ENCODE measurements at places on chromosomes 6 and 20.

DNA sequence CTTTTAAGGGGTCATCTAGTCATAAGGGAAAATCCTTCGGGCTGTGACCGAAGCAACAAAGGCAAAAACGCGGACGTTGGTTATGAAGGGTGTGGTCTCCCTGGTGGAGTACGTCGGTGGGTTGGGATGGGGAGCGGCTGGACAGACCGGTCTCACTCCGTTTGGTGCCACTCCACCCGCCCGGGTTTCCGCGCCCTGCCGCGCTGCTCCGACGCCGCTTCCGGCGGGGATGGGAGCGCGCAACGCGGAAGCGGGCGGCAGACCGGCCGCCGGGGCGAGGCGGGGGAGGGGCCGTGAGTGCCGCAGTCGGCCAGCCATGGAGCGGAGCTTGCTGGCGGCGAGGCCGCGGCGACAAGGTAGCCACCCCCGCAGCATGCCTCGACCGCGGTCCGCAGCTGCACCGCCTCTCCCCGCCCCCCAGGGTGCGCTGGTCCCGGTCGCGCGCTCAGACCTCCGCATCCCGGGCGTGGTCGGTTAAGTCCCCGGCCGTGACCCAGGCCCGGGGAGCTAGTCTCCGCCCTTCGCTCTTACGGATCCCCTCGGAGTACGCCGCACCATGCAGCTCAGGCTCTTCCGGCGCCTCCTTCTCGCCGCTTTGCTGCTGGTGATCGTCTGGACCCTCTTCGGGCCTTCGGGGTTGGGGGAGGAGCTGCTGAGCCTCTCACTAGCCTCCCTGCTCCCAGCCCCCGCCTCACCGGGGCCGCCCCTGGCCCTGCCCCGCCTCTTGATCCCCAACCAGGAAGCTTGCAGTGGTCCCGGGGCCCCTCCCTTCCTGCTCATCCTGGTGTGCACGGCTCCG is at the start of gene B3GALT4:
B3GALT4 (plus strand) TSS at position 260 of the 799 bp plus-strand sequence; CDS start at position 557, 297 bp downstream.
- peak; percentile 62 for DNase-seq

GRCh38 chr20:57450931-57451330 is 59.7 kb downstream of the RBM38 start:
- DNase-seq = no peak

DNA sequence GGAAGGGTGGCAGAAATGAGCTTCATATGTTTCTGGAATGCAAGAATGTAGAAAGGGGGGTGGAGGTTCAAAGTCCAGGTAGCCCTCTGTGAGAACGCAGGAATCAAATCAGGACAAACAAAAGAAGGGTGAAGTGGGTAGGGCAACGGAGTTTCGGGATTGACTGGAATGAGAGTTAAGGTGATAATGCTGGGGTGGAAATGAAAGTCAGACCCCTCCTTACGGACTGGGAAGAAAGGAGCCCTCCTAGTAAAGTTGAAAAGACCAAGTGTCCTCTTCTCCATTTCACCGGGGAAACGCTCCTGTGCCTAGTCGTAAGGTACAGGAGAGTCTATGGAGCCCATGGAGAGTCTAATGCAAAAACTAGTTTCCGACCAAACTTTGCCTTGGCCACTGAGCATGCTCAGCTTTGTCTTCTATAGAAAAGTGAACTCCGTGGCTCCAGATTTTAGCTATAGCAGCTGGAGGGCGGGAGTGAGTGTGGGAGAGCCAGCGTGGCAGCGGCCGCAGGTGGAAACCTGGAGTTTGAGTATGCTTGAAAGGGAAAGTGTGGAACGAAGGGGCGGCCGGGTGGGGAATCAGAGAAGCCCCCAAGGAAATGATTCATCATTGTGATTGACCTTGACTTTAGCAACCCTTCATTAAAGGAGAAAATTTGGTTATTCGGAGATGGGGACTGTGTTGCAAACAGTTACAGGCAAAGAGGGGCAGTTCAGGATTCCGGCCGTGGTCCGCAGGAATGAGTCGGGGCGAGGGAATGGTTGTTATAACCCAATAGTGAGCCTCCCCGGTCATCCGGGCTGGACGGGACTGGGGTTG is 1.3 kb upstream of the LRRC1 start:
- DNase-seq = no peak

DNA sequence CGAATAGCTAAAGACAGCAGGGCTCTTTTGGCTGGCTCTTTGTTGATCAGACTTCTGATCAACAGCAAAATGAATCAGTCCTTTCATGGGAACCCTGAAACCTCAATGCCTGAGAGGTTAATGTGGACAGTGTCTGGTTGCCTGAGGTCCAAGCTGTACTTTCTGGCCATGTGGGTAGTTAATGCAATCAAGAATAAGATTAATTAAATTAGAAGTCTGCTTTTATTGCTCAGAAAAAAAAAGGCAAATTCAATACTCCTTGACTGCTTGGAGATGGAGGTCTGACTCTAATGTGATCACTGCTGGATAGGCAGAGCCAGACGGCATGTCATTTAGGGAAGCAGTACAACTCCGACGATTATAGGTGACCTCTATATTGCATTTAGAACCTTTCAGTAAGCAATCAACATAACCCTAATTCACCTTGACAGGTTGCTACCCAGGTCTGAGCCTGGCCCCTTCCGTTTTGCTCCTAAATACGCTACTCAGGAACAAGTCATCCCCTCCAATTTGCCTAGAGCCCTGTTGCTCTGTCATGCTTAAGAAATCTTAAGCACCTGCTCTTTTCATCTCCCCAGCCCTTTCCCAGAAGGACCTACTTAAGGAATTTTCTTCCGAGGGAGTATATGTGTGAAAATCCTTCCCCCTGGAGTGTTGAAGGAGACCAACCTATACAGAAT is 370.0 kb upstream of the SPTLC3 start:
- no peak for DNase-seq
